ENCODE measurements at places on chromosomes 1 and 21. TPM values are rescaled to one million over a fixed set of nuclear protein-coding genes. Genes with fewer than 3 reads are reported as not detected.

The SPRR2A gene
- not detected for total RNA-seq

DNA sequence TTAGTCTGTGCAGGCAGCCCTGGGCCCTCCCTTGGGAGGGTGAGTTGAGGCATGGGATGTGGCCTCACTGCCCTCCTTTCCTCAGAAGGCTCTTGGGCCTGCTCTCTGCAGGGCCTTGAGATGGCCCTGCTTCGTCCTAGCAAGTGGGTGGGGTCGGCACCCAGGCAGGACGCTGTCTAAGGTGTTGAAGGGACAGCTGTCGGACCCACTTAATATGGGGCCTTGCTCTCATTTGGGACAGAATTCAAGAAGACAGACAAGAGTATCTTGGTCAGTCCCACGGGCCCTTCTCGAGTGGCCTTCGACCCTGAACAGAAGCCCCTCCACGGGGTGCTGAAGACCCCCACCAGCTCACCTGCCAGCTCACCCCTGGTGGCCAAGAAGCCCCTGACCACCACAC, 26.0 kb upstream of the PDXK start:
- H3K27me3 ChIP-seq: no peaks in the 10 kb centered on the region
- DNase-seq: no peak
- H3K4me3 ChIP-seq: no peak overlapping the region
- no peaks in the 10 kb centered on the region for H3K4me1 ChIP-seq

DNA sequence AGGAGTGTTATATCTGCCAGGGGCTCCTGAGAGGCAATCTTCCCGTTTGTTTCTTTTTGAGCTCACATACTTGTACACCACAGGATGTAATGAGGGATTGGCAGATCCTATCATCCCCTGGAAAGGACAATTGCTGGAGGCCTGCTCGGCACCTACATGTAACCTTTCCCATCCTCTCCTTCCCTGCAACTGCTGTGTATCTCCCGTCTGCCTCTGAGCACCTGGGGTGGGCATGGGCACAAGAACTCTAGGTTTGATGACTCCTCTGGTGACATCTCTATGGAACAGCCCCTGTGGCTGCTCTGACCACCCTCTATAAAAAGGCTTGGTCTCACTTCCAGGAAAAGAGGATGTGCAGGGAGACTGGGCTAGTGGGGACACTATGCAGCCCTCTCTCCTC, 25.0 kb upstream of the SMIM12 start:
- peaks cover 5% of the 10 kb centered on the region for H3K4me1 ChIP-seq
- no peak overlapping the region for H3K4me3 ChIP-seq
- H3K36me3 ChIP-seq: no peaks in the 10 kb centered on the region
- H3K27me3 ChIP-seq: peaks cover 43% of the 10 kb centered on the region

The BRDT gene
- total RNA-seq: not detected

The SMPDL3B gene
- 0.09 TPM for total RNA-seq

DNA sequence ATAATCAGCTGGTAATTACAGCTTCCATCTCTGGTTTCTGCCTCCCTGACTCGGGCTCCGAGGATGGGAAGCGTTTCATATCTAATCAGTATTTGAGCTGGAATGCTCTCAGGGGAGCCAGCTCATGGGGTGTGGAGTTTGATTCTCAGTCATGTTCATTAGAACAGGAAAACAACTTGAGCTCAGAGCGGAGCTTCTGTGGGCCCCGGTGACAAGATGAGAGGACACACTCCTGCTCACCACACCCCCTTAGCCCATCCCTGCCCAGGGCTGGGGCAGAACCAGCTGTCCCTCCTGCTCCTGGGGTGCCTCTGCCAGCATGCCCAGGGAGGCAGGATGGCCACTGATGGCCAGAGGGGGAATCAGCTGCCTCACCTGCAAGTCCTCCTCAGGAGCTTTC, 726.0 kb downstream of the PTPRU start:
- no peak overlapping the region for H3K4me3 ChIP-seq
- H3K4me1 ChIP-seq: no peaks in the 10 kb centered on the region
- H3K27me3 ChIP-seq: peaks cover 6% of the 10 kb centered on the region

- H3K27ac ChIP-seq: no peak overlapping the region
- H3K36me3 ChIP-seq: no peaks in the 10 kb centered on the region
- H3K27me3 ChIP-seq: no peaks in the 10 kb centered on the region
- peaks cover 3% of the 10 kb centered on the region for H3K4me1 ChIP-seq
- peak; percentile 62 for DNase-seq
Observed at GRCh38 chr1:235938709-235939479, 72.2 kb upstream of the LYST start.

DNA sequence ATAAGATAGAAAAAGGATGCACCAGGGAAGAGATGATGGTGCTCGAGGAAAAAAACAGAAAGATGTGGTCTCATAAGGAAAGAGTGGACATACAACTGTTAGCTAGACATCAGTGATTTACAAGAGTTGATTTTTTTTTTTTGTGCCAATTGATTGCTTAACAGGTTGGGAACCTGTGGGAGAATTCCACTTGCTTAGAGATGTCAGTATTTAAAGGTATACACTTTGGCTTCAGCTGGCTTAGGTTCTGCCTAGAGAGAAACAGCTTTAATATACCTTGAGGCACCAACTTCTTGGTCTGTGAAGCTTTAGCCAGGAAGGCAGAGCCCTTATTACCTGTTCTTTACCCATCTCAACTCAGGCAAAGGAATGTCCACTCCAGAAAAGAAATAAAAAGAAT, 303.8 kb downstream of the PAPPA2 start:
- no peaks in the 10 kb centered on the region for H3K4me1 ChIP-seq
- no peaks in the 10 kb centered on the region for H3K36me3 ChIP-seq
- no peak overlapping the region for H3K27ac ChIP-seq
- DNase-seq: no peak
- H3K4me3 ChIP-seq: no peak overlapping the region

- no peak overlapping the region for H3K27ac ChIP-seq
- peaks cover 16% of the 10 kb centered on the region for H3K36me3 ChIP-seq
- peaks cover 38% of the 10 kb centered on the region for H3K4me1 ChIP-seq
- no peak overlapping the region for H3K4me3 ChIP-seq
- H3K27me3 ChIP-seq: no peaks in the 10 kb centered on the region
Observed at GRCh38 chr1:17673329-17674072, 81.6 kb upstream of the ACTL8 start.

- H3K4me3 ChIP-seq: no peak overlapping the region
- peaks cover 22% of the 10 kb centered on the region for H3K4me1 ChIP-seq
- no peak for DNase-seq
- no peaks in the 10 kb centered on the region for H3K27me3 ChIP-seq
- no peak overlapping the region for H3K27ac ChIP-seq
Observed at GRCh38 chr1:211492511-211493132, 660 bp upstream of the RD3 start.

The KRTAP7-1 gene
- not detected for total RNA-seq

DNA sequence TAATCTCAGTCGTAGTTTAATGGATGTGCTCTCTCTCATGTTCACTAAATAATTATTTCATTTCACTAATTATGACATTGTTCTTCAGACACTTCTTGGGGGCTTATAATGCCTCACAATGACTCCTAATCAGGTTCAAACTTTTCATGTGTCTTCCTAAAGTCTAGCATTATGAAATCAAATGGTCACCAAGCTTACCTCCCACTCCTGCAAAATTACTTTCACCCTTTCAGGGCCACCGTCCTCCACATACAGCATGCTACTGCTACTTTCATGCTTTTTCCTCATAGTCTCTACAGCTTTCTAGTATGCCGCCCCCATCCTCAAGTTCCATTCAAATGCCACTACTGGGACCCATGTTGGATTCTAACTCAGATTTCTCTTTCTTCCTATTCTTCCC, 59.8 kb upstream of the C1orf53 start:
- H3K4me3 ChIP-seq: no peak overlapping the region
- H3K27ac ChIP-seq: no peak overlapping the region
- no peaks in the 10 kb centered on the region for H3K36me3 ChIP-seq

The AGBL4 gene
- 0.13 TPM for total RNA-seq

The THAP3 gene
- total RNA-seq: 27.1 TPM

DNA sequence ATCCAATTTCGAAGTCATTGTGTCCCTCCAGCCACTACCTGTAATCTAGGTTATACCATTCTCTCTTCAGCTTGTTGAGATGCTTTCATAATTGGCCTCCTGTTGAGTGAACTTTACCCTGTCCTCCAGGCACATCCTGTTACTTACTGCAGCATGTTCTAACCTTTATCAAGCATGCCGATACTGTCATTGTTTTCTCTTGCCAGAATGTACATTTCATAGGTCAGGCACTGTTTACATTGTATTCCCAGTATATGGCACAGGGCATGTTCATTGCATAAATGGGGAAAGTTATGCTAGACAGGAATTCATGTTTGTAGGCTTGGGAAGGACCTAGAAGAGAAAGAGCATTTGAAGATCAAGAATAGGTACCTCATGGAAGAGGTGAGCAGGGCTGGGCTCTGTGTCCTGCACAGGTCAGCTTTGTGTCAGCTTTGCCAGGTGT, 10.2 kb downstream of the CXADR start:
- no peaks in the 10 kb centered on the region for H3K36me3 ChIP-seq
- no peaks in the 10 kb centered on the region for H3K4me1 ChIP-seq
- H3K27me3 ChIP-seq: no peaks in the 10 kb centered on the region
- H3K27ac ChIP-seq: no peak overlapping the region
- no peak overlapping the region for H3K4me3 ChIP-seq

- H3K27me3 ChIP-seq: peaks cover 4% of the 10 kb centered on the region
- H3K36me3 ChIP-seq: no peaks in the 10 kb centered on the region
- H3K27ac ChIP-seq: no peak overlapping the region
- no peak for DNase-seq
- no peaks in the 10 kb centered on the region for H3K4me1 ChIP-seq
- no peak overlapping the region for H3K4me3 ChIP-seq
Observed at GRCh38 chr1:161510477-161510876, 5.2 kb downstream of the FCGR2A start.

DNA sequence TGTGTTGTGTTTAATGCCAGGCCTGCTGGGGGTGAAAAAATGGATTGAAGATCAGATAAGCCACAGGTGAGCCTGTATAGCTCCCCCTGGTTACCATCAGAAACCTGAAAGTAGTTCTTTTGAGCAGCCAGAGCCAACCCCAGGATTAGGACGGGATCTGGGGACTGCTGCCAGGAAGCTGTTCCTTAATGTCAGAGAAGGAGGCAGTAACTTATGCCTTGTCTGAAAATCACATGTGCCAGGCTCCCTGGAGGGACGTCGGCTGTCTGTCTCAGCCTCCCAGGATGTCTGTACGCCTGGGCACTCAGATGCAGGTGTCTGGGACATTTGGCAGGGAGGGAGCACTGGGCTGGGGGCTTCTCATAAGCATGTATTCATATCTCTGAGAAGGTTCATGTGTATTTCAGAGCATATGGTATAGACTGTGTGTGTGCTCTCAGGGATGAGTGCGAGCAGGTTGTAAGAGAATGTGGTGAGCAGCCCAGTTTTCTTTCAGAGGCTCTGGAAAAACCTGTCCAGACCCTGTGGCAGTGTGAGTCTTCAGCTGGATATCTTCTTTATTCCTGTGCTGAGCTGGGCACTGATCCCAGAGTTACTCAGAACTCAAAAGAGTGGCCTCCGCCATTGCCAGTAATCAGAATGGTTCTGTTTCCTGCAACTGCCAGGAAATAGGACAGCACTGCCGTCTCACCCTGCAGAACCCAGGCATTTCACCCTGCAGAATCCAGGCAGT, 2.8 kb downstream of the FAM43B start:
- no peak overlapping the region for H3K27ac ChIP-seq
- no peaks in the 10 kb centered on the region for H3K36me3 ChIP-seq
- H3K4me1 ChIP-seq: peaks cover 17% of the 10 kb centered on the region
- peak; percentile 80 for DNase-seq

DNA sequence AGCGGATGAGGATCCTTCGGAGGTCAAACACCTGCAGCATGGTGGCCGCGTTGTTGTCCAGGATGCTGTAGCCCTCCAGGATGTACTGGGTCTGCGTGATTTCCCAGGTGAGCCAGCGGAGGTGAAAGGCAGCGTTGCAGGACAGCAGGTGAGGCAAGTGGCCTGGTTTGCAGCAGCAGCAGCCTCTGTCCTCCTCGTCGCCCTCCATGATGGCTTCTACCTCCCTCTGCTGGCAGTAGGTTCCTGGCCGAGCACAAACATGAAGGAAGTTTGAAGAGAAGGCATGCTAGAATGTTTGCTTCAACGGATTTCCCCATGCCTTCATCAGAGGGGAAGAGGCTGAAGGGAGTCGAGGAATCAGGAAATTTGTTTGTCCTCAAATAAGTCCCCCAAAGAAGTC, 74.7 kb downstream of the NTPCR start:
- peaks cover 8% of the 10 kb centered on the region for H3K4me1 ChIP-seq
- H3K27me3 ChIP-seq: no peaks in the 10 kb centered on the region
- H3K36me3 ChIP-seq: no peaks in the 10 kb centered on the region
- peak; percentile 31 for DNase-seq
- H3K27ac ChIP-seq: no peak overlapping the region

The PERM1 gene
- 3.1 TPM for total RNA-seq

DNA sequence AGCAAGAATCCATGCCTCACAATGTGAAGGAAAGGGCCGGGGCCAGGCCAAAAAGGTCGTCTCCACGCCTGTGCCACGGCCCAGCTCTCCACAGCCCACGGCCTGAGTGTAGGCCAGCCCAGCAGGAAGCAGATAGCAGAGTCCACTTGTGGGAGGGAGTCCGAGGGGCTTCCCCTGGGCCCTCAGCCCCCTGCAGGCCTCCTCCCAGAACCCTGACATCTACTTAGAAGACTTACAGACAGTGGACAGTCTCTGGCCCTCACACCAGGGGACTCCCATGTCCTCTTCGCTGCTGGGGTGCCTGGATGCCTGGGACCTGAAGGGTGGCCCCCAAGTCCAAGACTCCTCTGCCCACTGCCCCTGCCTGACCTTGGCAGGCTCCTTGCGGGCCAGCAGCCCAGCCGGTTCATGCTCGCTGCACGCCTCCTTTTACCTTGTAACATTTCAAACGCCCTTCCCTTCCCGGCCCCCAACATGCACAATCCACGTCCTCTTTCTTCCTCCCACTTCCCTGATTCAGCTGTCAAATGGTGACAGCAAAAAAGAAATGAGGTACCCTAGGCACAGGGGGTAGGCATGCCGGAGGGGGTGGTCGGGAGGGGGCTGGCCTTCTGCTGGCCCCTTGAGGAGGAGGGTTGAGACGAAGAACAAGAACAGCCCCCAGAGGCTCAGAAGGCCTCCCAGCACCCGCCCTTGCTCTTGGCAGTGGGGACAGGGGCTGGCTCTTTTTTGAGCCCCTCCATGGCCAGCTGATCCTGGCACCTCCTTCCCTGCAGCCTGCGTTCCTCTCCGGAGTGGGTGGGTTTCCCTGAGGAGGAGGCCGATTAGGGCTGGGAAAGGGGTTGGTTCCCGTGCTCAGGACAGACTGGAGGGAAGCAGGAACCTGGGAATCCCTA, 997 bp upstream of the PTPN7 start:
- peaks cover 3% of the 10 kb centered on the region for H3K27me3 ChIP-seq
- H3K4me3 ChIP-seq: no peak overlapping the region
- DNase-seq: no peak

DNA sequence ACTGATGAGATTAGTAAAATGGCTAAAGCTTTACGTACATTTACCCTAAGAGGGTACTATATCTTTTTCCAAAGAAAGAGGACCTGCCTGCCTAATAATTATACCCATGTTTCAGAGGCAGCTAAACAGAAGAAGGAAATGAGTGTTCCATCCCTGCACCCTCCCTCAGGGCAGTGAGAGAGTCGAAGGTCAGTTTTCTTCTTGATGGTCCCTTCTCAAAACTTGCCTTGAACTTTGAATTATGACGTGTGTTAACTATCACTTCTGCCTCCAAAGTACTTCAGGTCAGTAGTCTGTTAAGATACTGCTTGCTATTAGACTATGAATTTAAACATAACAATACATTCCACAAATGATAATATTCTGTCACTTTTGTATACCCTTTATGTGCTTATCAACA, 294.8 kb upstream of the CHRM3 start:
- DNase-seq: no peak
- H3K27ac ChIP-seq: no peak overlapping the region
- H3K4me1 ChIP-seq: no peaks in the 10 kb centered on the region
- no peak overlapping the region for H3K4me3 ChIP-seq
- no peaks in the 10 kb centered on the region for H3K27me3 ChIP-seq

The FAM110D gene
- 0.93 TPM for total RNA-seq
